ENCODE measurements at places on chromosomes 6 and 20.

- no peak for DNase-seq
These were observed 11.5 kb upstream of the SRC start for GRCh38 chr20:37334450-37334849.

- no peak for DNase-seq
These were observed 114.2 kb downstream of the SNX5 start for GRCh38 chr20:17854307-17854903.

DNA sequence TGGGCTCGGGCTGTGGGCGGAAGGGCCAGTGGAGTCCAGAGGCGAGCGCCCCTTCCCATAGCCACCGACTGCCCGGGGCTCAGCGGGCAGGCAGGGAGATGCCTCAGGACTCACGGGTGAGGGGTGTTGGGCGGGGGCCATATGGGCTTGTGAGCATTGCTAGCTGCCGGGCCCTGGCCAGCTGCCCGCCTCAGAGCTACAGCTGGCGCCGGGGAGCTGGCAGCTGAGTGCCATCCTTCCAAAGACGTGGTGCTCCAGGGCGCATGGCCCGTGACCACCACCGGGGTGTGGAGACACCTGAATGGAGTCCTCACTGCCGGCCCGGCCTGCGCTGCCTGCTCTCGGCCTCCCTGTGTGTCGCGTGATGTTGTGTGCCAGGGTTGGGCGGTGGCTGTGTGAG lies 10.6 kb upstream of the RBBP8NL start:
- DNase-seq, result no peak

- no peak for DNase-seq
These were observed 42.7 kb downstream of the RIMS1 start for GRCh38 chr6:71929047-71929446.

GRCh38 chr6:15102241-15102640 lies 143.6 kb upstream of the JARID2 start:
- no peak for DNase-seq

GRCh38 chr20:50277460-50278376 lies 87.1 kb downstream of the CEBPB start:
- DNase-seq, result no peak

DNA sequence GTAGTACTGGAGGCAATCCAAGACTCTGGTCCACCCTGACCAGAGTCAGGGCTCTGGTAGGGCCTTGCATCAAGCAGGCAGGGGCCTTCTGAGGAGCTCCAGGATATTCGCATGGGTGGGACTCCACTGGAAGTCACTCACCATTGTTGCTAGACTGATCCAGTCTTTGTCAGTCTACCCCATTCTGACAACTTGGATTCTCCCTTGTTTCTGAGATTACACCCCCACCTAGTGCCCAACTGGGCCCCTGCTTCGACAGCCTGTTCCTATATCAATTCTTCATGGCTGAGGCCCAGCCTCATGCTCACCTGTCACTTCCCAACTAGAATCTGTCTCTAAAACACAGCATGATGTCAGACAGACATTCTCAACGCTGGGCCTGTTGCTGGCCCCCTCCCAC lies 5.2 kb downstream of the SLC35D3 start:
- no peak for DNase-seq

DNA sequence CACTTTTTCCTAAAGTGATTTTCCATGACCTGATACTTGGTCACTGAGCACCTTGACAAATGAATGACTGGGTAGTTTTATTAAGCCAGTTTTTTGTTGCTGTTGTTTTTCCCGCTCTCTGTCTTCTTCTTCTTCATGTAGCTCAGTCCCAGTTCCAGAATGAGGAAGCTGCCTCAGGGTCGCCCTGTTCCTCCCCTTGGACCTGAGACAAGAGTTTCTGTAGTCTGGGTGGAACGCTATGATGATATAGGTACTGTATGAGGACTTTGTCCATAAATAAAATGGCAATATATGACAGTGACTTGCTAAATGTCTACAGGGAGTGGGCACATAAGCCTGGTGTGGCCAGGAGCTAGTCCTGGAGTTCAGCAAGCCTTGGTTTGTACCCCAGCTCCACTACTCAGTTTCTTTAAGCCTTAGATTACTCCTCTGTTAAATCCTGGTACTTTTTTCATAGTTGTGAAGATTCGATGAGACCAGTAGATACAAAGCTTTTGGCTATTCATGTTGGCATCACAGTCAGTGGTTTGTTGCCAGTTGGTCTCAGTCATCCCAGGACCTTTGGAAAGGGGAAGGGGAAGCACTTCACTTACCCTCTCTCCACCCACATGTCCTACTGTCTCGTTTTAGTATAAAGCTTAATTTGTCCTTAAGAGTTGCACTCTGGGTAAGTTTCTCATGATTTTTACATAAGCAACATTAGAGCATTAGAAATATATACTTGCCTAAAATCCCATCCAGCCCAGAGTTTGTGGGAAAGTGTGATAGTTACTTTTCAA lies 11.1 kb upstream of the ADIG start:
- DNase-seq, result no peak

- no peak for DNase-seq
These were observed 5.6 kb downstream of the TAGAP start for GRCh38 chr6:159038914-159039884.

- no peak for DNase-seq
These were observed 15.2 kb downstream of the SLC35B3 start for GRCh38 chr6:8420031-8420588.

GRCh38 chr6:22221630-22222029 lies 75.2 kb downstream of the PRL start:
- DNase-seq, result no peak

- no peak for DNase-seq
These were observed 2.7 kb upstream of the C6orf62 start for GRCh38 chr6:24721461-24722215.

- DNase-seq, result no peak
These were observed 71.2 kb upstream of the NAA20 start for GRCh38 chr20:19945732-19946670.

GRCh38 chr6:35302604-35303241 lies 5.1 kb downstream of the DEF6 start:
- DNase-seq, result peak; percentile 78

- no peak for DNase-seq
These were observed 55.2 kb upstream of the NOX3 start for GRCh38 chr6:155510879-155511278.

DNA sequence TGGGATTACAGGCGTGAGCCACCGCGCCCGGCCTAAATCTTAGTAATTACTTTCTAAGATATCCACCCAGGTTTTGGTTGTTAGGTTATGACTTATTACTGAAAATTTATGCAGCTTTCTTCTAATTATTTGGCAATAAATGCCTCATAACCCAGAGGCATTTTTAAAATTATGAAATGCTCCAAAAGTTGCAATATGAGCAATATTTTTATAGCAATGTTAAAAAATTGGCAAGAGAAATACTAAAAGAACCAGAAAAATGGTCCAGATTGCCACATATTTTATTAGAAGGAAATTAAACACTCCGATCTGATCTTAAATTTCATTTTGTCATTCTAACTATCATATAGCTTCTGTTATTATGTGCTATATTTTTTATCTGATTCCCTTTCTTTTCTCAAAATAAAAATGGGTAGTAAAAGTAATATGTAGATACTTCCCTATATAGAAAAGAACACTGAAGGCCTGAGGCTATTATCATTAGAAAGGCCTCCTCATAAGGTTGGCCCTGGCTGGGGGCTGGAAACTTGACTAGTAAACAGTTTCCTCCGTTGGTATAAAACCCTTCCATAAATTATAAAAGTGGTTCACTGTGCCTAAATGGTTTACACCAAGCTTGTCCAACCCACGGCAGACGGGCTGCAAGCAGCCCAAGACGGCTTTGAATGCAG lies 22.1 kb downstream of the BLOC1S5 start:
- no peak for DNase-seq

GRCh38 chr20:13817342-13817741 lies 32.5 kb downstream of the NDUFAF5 start:
- no peak for DNase-seq

DNA sequence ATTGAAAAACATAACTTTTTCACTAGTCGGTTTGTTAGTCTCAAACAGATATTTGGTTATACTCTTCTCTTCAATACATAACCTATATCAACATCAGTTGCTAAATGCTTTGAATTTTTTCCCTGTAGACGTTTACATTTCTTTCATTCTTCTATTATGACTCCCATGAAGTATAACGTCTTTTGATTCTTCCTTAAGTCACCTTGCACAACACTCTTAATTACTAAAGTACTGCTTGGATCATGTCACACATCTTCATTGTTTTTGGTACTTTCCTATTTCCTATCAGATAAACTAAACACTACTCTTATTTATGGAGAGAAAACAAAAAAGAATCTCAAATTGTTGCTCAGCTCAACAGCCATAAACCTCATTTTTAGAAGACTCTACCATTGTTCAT lies 23.0 kb upstream of the BMP5 start:
- no peak for DNase-seq

GRCh38 chr6:43932259-43933147 lies 162.5 kb downstream of the VEGFA start:
- no peak for DNase-seq

DNA sequence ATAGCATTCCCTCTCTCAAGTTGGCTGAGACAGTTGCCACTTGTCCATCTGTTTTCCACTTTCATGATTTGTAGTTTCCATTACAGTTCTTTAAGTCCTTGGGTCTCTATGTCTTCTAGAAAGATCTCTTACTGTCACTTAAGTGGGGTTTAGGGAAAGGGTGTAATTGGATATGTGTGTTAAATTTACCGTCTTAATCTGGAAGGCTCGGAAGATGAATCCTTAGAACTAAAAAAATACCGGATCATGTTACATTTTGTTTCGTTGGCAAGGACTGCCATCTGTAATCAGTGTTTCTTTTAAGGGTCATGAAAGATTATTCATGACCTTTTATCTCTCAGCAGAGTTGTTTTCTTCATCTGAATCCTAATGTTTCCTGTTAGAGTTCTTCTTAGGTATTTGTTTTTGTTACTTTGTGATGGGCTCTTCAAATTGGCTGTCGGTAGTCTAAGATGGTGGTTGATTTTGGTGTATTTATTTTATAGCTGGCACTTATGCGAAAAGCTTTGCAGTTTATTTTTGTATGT lies 21.8 kb upstream of the BTBD3 start:
- DNase-seq, result no peak

- no peak for DNase-seq
These were observed 839.2 kb downstream of the KIF16B start for GRCh38 chr20:15734052-15734451.

- DNase-seq, result no peak
These were observed 131.6 kb upstream of the TOP1 start for GRCh38 chr20:40896814-40897700.

GRCh38 chr20:55782912-55783253 lies 222.4 kb downstream of the CBLN4 start:
- DNase-seq, result no peak

GRCh38 chr6:37170273-37171200 lies 585 bp downstream of the PIM1 start:
- no peak for DNase-seq

- DNase-seq, result no peak
These were observed 338.4 kb downstream of the PRL start for GRCh38 chr6:21958428-21958827.

DNA sequence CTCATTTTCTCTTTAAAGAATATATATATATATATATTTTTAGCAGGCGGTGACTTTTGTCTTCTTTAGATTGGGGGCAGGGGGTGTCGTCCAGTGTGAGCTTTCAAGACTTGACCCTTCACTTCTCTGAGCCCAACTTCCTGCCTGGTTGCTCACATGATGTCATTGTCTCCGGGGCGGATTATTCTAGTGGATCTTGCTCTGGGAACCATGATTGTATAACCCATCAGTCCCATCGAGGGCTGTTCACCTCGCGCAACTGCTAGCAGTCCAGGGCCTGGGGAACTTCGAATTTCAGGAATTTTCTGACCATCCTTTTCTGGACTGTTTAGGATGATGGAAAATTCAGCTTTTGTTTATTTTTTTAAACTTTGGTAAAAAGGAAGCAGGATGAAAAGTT lies 1.0 kb downstream of the IGF2R start:
- no peak for DNase-seq

- DNase-seq, result no peak
These were observed 94.2 kb upstream of the MYL9 start for GRCh38 chr20:36447101-36447500.

- no peak for DNase-seq
These were observed 61.4 kb downstream of the CPNE5 start for GRCh38 chr6:36777801-36778200.

DNA sequence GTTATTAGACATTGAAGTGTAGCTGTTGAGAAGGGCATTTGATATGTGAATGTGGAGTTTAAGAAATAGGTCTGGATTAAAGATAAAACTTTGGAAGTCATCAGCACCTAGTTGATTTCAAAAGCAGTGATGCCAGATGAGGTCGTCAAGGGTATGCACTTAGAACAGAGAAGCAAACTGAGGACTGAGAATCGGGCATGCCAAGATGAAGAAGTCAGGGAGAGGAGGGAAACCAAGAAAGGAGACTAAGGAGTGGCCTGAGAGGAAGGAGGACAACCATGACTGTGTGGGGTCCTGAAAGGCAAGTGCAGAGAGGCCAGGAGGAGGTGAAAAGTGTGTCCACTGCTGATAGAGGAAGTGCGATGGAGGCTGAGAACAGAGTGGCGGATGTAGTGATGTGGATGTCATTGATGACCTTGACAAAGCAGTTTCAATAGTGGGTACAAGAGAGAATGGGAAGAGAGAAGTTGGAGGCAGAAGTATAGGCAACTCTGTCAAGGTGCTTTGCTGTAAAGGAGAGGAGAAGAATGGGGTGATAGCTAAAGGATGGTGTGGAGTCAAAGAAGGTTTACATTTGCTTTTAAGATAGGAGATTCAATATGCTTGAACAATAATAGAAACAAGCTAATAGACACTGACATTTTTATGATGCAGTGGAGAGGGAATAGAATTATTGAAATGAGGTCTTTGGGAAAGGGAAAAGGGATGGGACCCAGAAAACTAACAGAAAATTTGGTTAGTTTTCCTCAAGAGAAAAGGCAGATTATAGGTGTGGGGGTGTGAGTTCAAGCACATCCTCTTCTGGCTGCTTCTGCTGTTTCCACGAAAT lies 139.7 kb upstream of the TMEM170B start:
- DNase-seq, result no peak

DNA sequence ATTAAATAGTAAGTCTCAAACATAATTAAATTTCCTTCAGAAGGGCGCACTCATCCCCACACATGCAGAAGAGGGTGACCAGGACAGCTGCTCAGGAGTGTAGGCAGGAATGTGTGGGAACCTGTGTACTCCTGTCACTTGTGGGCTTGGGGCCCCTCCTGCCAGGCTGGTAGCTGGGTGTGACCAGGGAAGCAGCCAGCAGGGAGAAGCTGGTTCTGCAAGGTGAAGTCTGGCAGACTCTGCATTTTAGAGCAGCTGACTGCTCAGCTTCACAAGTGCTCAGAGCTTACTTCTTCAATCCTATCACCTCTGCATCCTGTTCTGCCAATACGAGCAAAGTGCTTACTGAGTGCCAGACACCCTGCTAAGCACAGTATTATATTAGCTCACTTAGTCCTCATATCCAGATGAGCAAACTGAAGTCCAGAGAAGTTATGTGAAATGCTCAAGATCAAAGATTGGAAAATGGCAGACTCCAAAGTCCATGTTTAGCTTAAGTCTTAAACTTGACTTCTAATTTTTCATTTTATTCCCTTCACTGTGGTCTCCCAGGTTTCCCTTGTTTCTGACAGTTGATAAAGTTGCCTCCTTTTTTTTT lies 27.9 kb downstream of the ELMO2 start:
- no peak for DNase-seq

Data from stimulated activated CD8-positive, alpha-beta memory T cell treated with anti-CD3 and anti-CD28 coated beads, Interleukin-12 subunit alpha, Interleukin-12 subunit beta, amount 100 ng/mL, for 1 hour (primary cell).